RPMI7951 (cell line): ENCODE measurements at places on chromosomes 2 and 18.

- no peak for DNase-seq
These were observed 76.4 kb upstream of the MGAT5 start for GRCh38 chr2:134177351-134177931.

DNA sequence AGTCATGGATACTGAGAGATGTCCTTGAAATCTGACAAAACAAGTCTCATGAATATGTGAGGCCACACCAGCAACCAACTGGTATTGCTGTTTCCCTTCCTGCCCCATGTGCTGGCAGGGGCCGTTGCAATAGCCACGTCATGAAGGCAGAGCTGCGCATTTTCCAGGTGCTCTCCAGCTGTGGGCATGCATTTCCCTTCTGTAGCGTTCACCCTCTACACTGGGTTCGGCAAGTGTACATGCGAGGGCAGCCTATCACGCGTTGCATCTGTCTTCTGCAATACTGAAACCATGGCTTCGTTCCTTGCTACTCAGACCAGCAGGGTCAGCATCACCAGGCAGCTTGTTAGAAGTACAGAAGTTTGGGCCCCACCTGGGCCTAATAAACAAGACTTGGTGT is 17.4 kb downstream of the ARL4C start:
- no peak for DNase-seq

DNA sequence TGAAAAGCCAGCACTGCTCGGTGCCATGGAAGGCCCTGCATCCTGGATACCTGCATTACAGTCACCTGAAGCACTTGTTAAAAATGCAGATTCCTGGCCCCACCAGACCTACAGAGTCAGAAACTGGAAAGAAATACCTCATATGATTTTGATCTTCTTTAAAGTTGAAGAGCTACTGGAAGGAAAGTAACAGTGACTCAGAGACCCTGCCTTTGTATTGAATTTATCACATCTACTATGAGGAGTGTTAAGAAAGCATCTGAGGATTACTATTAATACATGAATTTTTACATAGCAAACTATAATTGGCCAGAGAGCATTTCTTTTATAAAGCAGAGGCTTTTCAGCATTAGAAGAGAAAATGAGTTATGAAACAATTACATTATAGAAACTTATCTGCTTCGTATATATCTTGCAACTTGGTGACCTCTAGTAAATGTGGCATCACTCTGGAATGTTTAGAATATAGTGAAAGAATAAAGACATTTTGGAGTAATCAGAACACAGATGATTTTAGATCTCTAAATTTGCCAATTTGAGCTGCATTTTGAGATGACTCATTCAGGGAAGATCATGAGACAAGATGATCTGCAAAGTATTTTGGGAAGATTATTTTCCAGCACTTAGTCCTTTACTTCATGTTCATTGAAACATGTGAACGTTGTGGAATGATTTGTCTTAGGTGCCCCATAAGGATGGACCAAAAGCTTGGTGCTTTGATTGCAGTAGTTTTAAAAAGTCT is 12.2 kb downstream of the PTPRM start:
- no peak for DNase-seq

GRCh38 chr2:9772999-9773902 is 70.0 kb upstream of the TAF1B start:
- no peak for DNase-seq

GRCh38 chr18:26802330-26803200 is 62.9 kb downstream of the AQP4 start:
- no peak for DNase-seq

DNA sequence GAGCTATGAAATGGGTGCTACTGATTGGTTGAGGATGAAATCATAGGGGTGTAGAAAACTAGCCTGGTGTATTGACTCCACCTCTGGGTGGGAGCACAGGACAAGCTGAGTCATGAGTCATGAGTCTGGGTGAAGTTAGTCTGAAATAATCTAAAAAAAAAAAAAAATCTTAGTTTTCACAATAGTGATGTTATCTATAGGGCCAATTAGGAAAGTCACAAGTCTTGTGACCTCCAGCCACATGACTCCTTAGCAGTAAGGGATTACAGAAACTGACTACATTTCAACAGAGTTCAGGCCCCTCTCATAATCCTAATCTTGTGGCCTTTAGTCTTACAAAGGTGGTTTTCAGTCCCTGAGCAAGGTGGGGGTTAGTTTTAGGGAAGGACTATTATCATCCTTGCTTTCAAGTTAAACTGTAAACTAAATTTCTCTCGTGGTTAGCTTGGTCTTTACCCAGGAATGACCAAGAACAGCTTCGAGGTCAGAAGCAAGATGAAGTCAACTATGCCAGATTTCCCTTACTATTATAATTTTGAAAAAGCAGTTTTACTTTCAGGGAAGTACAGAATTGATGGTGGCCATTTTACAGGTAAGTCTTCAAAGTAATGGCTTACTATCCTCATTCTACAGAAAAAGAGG is 338.0 kb upstream of the GYPC start:
- DNase-seq, result no peak

DNA sequence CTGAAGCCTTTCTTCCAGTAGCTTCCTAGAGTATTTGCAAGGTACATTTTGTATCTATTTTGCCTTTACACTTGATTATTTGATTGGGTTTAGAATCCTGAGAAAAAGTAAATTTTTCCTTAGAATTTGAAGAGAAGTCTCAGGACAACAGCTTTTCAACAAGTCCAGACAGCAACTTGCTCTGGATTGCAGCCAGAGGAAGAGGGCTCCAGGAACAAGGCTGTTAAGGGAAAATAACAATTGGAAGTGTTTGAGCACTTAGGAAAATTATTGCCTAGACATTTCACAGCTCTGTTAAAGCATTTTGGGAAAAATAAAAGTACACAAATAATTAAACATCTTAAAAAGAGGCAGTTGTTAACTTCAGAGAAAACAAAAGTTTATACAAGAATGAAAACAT is 58.3 kb upstream of the RAPGEF4 start:
- DNase-seq, result no peak

GRCh38 chr2:216373896-216374295 is 1.6 kb upstream of the MARCHF4 start:
- no peak for DNase-seq

DNA sequence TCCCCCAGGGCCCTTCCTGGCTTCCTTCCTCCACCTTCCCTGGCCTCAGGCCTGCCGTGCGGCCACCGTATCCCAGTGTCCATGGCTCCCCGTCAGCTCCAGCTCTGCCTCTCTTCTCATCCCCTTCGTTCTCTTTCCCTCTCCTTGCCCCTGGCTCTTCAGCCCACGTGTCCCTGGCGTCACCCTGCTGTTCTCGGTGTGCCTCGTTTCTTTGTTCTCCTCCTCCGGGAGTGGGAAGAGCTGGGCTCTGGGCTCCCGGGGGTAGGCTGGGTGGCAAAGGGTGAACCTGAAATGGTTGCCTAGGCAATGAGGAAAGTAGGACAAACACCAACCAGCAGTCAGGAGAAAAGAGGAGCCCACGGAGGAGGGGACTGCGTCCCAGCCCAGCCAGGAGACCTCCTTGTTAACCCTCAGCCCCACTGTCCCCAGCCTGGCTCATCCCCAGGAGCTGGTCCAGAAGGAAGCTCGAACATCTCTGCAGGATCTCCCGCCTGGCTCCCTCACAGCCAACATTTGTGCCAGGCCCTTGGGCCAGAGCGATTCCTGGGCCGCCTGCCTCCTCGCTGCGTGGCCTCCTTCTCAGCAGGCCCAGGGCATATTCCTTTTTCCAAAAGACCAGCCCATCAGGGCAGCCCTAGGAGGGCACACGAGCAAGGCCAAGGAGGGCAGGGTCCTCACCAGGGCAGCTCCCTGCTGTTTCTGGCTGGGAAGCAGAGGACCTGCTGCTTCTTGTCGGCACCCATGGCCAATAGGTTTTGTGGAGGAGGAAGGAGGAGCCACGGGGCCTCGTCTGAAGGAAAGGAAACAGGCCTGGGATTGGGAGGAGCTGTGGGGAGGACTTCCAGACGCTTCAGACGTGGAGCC is 30.9 kb upstream of the DNMT3A start:
- no peak for DNase-seq

GRCh38 chr2:98583276-98583675 is 25.0 kb downstream of the COA5 start:
- no peak for DNase-seq

DNA sequence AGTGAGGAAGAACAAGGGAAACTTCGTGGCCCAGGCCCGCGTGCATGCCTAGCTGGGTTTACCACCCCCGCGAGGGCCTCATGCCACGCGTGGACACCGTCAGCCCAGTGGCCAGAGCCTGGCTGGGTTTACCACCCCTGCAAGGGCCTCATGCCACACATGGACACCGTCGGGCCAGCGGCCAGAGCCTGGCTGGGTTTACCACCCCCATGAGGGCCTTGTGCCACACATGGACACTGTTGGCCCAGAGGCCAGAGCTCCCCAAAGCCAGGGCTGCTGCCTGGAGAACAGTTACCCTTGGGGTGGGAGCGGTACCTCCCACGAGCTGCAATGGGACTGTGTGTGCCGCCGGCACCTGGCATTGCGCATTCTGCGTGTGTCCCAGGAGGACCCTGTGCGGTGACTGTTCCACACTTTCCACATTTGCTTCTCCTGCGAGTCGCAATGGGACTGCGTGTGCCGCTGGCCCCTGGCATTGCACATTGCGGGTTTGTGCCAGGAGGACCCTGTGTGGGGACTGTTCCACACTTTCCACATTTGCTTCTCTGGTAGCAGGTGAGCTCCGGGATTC is 105.6 kb upstream of the CTDP1 start:
- DNase-seq, result no peak

DNA sequence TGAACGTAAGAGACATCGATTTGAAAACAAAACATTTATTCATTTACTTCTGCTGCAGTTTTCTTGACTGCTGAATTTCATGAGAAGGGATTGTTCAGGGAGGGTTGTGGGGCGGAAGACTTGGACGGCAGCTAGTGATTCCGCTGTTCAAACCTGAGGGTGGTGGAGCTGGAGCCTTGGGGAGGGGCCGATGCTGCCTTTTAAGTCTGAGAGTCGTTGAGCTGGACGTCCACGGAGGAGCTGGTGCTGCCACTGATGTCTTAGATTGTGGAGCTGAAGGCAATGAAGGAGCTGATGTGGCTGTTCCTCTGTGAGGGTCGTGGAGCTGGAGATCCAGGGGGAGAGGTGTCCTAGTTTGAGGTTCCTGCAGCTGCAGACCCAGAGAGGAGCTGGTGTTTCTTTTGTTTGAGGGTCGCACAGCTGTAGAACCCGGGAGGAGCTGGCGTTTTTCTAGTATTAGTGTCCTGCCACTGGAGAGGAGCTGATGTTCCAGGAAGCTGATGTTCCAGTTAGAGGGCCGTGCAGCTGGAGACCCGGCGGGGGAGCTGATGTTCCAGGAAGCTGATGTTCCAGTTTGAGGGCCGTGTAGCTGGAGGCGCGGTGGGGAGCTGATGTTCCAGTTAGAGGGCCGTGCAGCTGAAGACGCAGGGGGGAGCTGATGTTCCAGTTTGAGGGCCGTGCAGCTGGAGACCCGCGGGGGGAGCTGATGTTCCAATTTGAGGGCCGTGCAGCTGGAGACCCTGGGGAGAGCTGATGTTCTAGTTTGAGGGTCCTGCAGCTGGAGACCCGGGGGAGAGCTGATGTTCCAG is 150.9 kb downstream of the RTP5 start:
- peak; percentile 24 for DNase-seq

DNA sequence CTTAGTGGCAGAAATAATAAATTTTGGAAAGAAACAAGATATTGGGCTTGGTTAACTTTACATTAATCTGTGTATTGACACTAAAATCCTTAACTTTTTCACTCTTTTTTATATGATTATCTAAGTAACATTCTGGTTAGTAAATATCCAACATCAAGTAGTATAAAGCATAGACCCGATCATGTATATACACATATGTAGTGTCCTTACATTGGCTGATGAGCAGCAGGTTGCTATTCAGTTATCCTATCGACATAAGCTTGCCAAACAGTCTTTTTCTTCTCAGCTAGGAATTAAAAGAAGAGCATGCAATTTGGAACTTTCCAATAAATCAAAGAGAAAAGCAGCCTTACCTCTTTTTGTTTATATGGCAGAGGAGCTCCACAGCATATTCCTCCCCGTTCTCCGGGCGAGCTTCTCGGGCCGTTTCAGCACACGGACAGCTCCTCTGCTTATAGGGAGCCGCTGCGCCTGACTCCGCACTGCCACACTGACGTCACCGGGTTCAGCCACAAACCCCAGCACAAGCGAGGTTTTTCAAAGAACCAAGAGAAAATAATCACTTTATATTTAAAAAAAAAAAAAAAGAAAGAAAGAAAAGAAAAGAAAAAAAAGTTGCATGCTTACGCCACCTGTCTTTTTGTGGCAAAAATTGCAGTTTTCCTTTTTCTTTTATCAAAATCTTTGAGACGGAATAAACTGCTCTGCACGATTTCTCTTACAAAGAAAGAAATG is at the start of gene SCG2:
SCG2 (minus strand) TSS at position 430 of the 735 bp plus-strand sequence. CDS start 3,079 bp downstream, outside the sequence.
- peak; percentile 89 for DNase-seq

GRCh38 chr2:232955856-232956255 is 57.2 kb downstream of the NGEF start:
- no peak for DNase-seq
